ENCODE measurements at places on chromosomes 2 and 18. TPM values are rescaled to one million over a fixed set of nuclear protein-coding genes. Genes with fewer than 3 reads are reported as not detected.
A peak's percentile ranks its signal among the peaks of the same experiment; 100 is the strongest.

The SERPINB12 gene
- total RNA-seq, result not detected

The AQP12B gene
- total RNA-seq, result not detected

The UGT1A8 gene
- not detected for total RNA-seq

The MBOAT2 gene
- 16.8 TPM for total RNA-seq

The MC5R gene
- total RNA-seq, result not detected

The SESTD1 gene
- total RNA-seq, result 26.6 TPM

The TNFAIP6 gene
- not detected for total RNA-seq

The RSAD2 gene
- total RNA-seq, result not detected

- no peaks in the 10 kb centered on the region for H3K4me1 ChIP-seq
- no peaks in the 10 kb centered on the region for H3K27me3 ChIP-seq
- H3K36me3 ChIP-seq, result no peaks in the 10 kb centered on the region
- no peak overlapping the region for H3K4me3 ChIP-seq
Measured at GRCh38 chr2:55441280-55441892, 21.7 kb upstream of the CCDC88A start.

- no peak overlapping the region for H3K4me3 ChIP-seq
- peaks cover 4% of the 10 kb centered on the region for H3K4me1 ChIP-seq
- no peak for DNase-seq
- H3K36me3 ChIP-seq, result no peaks in the 10 kb centered on the region
- H3K27me3 ChIP-seq, result no peaks in the 10 kb centered on the region
Measured at GRCh38 chr18:58991167-58991798, 126.6 kb downstream of the ZNF532 start.

DNA sequence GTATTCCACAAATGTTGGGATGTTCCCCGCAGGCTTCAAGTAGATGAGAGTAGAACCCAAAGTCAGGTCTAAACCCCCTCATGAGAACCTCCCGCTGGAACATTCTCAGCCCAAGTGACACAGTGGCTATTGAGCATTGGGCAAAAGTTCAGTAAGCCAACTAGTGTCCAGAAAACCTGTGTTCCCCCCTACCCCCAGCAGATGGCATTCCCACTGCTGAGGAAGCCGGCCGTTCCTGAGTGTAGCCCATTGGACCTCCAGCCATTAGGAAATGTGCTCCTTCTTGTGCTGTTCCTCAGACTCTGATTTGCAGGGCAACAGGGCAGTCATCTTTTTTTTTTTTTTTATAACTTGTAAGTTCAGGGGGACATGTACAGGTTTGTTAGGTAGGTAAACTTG is 152.1 kb downstream of the NCK2 start:
- H3K4me1 ChIP-seq, result no peaks in the 10 kb centered on the region
- DNase-seq, result no peak
- H3K27me3 ChIP-seq, result no peaks in the 10 kb centered on the region

GRCh38 chr2:23385748-23386338 is 864 bp downstream of the KLHL29 start:
- peaks cover 34% of the 10 kb centered on the region for H3K4me1 ChIP-seq
- no peaks in the 10 kb centered on the region for H3K27me3 ChIP-seq
- DNase-seq, result no peak
- peak overlapping the region; percentile 51 for H3K27ac ChIP-seq
- H3K36me3 ChIP-seq, result no peaks in the 10 kb centered on the region

GRCh38 chr2:847669-848068 is 103.0 kb upstream of the SNTG2 start:
- H3K4me1 ChIP-seq, result no peaks in the 10 kb centered on the region
- no peaks in the 10 kb centered on the region for H3K36me3 ChIP-seq
- no peak overlapping the region for H3K4me3 ChIP-seq
- DNase-seq, result no peak
- H3K27me3 ChIP-seq, result peaks cover 26% of the 10 kb centered on the region
- H3K27ac ChIP-seq, result no peak overlapping the region

DNA sequence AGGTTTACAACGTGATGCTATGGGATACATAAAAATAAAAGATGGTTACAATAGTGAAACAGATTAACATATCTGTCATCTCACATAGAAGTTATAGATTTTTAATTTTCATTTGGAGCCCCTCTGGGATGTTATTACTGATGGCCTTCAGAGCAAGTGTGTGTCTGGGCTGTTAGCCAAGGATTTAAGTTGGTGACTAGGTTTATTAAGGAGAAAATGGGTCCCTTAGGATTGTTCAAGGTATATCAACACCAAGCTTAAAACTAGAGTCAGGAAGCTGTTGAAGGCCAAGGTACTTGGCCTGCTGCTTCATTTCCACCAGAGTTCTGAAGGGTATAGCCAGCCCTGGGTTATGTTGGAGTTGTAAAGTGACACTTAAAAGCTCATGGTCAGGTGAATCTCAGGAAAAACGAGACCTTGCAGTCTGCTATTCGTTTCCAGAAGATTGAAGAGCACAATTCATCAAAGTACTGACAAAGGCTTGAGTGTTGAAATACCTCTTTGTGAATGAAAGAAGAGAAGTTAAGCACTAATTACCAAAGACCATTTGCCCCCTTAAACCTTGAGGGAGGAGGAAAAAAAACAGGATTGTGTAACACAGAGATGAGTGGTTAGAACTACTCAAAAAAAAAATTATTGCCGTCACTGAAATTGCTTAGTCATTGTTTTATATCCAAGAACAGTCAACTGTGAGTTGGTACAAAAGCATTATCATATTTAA is 48.4 kb downstream of the MAP2 start:
- no peak for DNase-seq
- no peaks in the 10 kb centered on the region for H3K27me3 ChIP-seq
- H3K36me3 ChIP-seq, result no peaks in the 10 kb centered on the region
- no peak overlapping the region for H3K4me3 ChIP-seq
- H3K27ac ChIP-seq, result no peak overlapping the region

DNA sequence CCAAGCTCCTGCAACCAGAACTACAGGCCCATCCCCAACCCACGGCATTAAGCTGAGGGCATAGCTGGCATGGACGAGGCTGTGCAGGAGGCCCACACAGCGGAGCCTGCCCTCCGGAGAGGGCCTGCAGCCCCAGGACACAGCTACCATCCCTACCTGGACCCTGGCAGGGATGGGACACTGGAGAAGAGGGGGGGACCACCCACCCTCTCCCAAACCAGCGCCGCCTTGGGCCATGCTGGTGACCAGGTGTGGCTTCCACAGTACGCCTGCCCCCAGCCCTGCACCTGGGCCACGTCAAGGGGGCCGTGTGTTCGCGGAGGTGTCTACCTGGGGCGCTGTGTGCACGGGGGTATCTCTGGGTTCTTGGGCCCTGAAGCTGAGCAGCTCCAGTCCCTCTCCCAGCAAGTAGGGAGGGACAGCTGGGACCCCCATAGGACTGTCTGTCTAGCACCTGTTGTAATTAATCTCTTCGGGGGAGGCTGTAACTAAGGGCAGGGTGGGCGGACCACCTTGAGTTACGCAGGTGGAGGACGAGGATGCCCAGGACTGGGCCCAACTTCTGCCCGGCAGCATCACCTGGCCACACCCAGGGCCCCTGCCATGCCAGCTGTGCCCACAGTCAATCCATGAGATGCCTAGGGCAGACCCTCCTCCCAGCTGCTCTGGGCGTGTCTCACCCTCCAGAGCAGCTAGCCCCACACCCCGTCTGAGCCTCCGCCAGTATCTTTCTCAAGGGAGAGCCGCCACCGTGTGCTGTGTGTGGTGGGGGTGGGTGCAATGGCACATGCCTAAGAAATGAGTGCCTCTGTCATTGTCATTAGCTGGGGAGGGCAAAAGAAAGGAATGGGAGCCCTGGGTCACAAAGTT is 18.3 kb downstream of the HS6ST1 start:
- no peaks in the 10 kb centered on the region for H3K27me3 ChIP-seq
- no peaks in the 10 kb centered on the region for H3K36me3 ChIP-seq
- DNase-seq, result no peak
- peaks cover 38% of the 10 kb centered on the region for H3K4me1 ChIP-seq

DNA sequence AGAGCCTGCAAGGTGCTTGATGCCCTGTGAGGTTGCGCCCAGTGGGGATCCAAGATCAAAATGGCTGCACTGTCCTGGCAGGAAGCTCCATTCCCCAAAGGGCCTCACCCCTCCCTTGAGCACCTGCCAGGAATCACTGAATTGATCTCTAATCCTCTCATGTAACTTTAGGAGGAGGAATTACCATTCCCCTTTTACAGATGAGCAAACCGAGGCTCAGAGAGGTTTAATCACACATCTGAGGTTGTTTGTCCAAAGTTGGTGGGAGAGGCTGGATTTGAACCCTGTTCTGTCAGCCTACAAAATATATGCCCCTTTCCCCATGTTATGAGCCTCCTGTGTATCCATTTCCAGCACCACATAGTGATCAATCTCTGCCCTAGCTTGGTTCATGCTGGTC is 10.5 kb downstream of the ASIC4 start:
- H3K27me3 ChIP-seq, result no peaks in the 10 kb centered on the region
- no peak for DNase-seq
- H3K27ac ChIP-seq, result no peak overlapping the region
- H3K4me1 ChIP-seq, result peaks cover 70% of the 10 kb centered on the region

- H3K36me3 ChIP-seq, result no peaks in the 10 kb centered on the region
- H3K27me3 ChIP-seq, result no peaks in the 10 kb centered on the region
- H3K4me3 ChIP-seq, result peak overlapping the region; percentile 71
- DNase-seq, result no peak
Measured at GRCh38 chr2:147845411-147845971, 662 bp downstream of the ACVR2A start.

GRCh38 chr18:52451256-52451655 is 111.3 kb downstream of the DCC start:
- no peaks in the 10 kb centered on the region for H3K4me1 ChIP-seq
- H3K27ac ChIP-seq, result no peak overlapping the region
- no peak overlapping the region for H3K4me3 ChIP-seq
- H3K27me3 ChIP-seq, result no peaks in the 10 kb centered on the region

DNA sequence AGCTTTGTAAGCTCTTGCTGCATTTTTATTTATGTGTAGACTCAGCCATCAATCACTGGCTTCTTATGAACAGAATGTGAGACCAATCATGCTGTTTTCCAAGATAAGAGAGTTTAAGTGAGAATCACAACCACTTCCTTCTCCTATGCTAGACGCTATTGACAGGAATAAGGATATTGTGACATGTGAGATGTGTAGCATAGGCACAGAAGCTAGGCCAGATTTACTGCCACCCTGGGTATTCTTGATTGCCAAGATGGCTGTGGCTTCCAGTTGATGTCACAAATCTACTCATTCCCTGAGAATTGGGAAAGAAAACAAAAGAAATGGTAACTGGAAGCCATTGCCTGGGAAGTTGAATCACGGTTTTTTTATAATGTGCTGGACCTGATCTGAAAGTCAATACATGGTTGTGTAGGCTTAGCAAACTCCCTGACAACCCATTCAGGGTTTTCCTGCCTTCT is 49.9 kb downstream of the RAB27B start:
- H3K36me3 ChIP-seq, result no peaks in the 10 kb centered on the region
- no peak overlapping the region for H3K4me3 ChIP-seq
- no peaks in the 10 kb centered on the region for H3K4me1 ChIP-seq
- H3K27ac ChIP-seq, result no peak overlapping the region
- DNase-seq, result no peak
- no peaks in the 10 kb centered on the region for H3K27me3 ChIP-seq

- DNase-seq, result no peak
- no peaks in the 10 kb centered on the region for H3K4me1 ChIP-seq
- H3K36me3 ChIP-seq, result no peaks in the 10 kb centered on the region
Measured at GRCh38 chr2:147782141-147782930, 62.5 kb upstream of the ACVR2A start.

DNA sequence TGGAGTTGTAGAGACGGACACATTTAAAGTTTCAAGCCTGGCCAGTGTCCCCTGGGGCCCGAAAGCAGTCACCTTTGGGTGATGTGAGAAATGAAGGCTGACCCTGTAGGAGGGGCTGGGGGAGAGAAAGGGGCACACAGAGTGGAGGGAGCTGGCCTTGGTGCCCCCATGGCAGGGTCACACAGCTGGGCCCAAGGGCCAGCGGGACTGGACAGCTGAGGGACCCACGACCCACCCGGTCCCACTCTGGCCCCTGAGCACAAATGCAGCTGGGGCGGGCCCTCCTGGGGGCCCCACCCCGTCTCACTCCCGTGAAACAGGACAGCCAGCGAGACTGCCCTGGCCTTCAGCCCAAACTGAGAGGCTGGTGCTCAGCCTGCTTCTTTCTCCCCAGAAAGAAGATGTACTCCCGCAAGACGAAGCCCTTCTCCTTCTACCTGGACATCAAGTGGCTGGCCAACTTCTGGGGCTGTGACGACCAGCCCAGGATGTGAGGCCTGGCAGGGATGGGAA is 6.1 kb downstream of the AGXT start:
- H3K27me3 ChIP-seq, result no peaks in the 10 kb centered on the region
- no peak overlapping the region for H3K27ac ChIP-seq
- H3K4me1 ChIP-seq, result no peaks in the 10 kb centered on the region
- H3K36me3 ChIP-seq, result no peaks in the 10 kb centered on the region
- DNase-seq, result no peak

GRCh38 chr2:51722311-51722710 is 690.4 kb upstream of the NRXN1 start:
- H3K36me3 ChIP-seq, result no peaks in the 10 kb centered on the region
- no peaks in the 10 kb centered on the region for H3K27me3 ChIP-seq
- DNase-seq, result no peak
- no peaks in the 10 kb centered on the region for H3K4me1 ChIP-seq
- H3K4me3 ChIP-seq, result no peak overlapping the region

GRCh38 chr2:118123561-118124232 is 35.4 kb downstream of the INSIG2 start:
- H3K4me3 ChIP-seq, result peak overlapping the region; percentile 46
- H3K27ac ChIP-seq, result peak overlapping the region; percentile 62
- DNase-seq, result peak; percentile 97
- H3K27me3 ChIP-seq, result no peaks in the 10 kb centered on the region
- peaks cover 74% of the 10 kb centered on the region for H3K4me1 ChIP-seq

DNA sequence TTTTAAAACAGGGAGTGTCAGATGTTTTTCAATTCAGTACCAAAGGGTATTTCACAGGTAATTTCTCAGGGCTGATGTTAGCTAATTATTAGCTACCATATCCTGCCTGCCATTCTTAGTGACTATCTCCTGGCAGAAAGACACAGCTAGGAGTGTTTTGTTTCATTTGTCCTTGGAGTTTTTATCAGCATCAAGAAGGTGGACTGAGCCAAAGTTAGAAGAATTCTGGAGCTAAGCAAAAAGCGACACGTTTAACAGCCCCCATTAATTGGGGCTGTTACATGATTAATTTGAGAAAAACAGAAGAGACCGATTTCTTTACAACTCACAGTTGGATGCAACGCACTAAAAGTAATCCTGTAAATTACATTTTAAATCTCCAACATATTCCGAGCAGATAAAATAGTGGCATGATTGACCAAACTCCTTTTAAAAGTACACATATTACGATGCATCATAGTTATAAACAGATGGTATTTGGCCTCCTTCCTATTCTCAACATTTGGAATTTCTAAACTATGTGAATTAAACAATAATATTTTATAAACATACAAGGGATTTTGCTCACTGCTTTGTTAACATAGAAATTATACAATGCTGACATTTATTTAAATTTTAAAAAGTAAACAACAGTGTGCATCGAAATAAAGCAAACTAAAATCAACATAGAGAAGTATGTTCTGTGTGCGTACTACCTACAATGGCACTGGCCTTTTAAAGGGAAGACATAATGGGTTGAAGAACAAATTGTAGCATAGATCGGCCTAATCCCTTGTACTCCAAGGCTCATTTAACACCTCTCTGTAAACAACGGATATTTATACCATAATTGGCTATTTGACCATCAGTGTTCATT is 585.1 kb downstream of the ZEB2 start:
- no peaks in the 10 kb centered on the region for H3K4me1 ChIP-seq
- H3K36me3 ChIP-seq, result no peaks in the 10 kb centered on the region
- DNase-seq, result no peak
- no peaks in the 10 kb centered on the region for H3K27me3 ChIP-seq
- no peak overlapping the region for H3K4me3 ChIP-seq
- no peak overlapping the region for H3K27ac ChIP-seq
